CD4-positive, alpha-beta T cell treated with Interleukin-6 at 100 ng/mL for 8 hours (primary cell): ENCODE measurements at places on chromosomes 2 and 18.

- DNase-seq = no peak
These were observed 273.6 kb downstream of the PAX3 start for GRCh38 chr2:222024932-222025880.

DNA sequence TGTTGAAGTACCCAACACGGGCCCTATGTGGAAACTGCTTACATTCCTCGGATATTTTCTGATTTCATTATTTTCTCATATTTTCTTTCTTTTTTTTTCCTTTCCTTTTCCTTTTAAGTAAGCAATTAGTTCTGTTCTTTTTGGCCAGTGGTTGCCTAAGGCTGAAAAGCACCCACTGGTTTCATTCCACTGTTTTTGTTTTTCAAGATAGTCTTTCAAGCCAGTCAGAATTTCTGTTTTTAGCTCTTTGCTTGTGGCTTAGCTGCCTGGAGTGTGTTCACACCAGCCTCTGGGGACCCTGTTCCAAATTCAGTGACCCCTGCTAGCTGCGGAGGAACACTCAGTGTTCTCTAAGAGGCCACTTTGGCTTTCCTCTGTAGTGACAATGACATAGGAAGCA is 73.6 kb downstream of the NRP2 start:
- no peak for DNase-seq

GRCh38 chr2:106339132-106339531 is 129.1 kb downstream of the RGPD3 start:
- no peak for DNase-seq

GRCh38 chr18:44917216-44918141 is 236.8 kb downstream of the SETBP1 start:
- no peak for DNase-seq

GRCh38 chr18:22408059-22408458 is 9.7 kb downstream of the CTAGE1 start:
- no peak for DNase-seq

DNA sequence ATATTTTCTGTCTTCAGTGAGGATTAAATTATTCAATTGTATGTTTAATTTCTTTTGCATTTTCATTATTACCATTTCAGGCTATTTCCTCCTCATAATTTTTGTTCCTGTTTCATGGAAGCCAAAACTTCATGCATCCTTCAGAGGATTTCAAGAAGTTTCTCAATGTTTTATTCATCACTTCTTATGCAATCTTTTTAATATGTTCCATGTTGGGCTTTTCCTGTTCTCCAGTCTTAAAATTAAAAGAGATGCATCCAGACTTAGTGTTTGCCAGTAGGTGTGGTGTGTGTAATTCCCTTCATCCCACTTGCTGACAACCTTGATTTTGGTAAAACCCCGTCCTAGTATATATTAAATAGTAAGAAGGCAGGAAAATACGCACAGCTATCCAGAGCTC is 190.0 kb downstream of the EN1 start:
- no peak for DNase-seq
